GOT3 (cell line): ENCODE measurements at places on chromosomes 16 and 17.

DNA sequence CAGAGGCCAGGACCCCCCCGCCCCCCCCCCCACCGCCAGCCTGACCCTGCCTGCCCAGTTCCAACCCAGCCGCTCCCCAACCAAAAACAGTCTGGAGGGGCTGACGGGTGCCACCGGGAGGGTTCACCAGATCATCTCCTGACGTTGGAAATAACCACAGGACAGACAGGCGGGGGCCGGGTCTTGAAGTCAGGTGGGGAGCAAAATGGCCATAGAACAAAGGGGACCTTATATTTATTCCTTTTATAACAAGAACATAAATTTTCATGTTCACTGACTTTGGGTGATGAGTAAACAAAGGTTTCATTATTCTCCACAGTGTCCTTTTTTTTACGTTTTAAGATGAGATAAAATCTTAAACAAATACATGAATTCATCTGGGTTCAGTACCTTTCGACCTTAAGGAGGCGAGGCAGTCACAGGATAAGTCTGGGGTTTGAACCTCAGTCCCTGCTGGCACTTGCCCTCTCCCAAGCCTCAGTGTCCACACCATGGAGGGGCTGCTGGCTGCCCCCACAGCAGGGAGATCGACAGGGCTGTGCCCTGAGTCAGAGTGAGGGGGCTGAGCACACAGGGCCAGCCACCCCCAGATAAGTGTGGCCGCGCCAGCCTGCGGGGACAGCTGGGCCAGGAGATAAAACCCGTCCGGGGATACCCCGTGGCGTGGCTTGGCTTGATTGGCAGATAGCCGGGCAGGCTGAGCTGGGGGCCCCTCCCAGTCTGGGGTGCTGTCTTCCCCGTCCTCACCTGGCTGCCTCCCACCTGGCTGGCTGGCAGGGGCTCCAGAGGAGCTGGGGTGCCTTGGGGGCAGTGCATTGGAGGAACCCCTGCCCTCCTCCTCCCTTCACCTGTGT, 15.0 kb downstream of the SLC7A5 start:
- DNase-seq: no peak

- no peak for DNase-seq
These were observed 147.4 kb downstream of the CA10 start for GRCh38 chr17:52011064-52011463.

DNA sequence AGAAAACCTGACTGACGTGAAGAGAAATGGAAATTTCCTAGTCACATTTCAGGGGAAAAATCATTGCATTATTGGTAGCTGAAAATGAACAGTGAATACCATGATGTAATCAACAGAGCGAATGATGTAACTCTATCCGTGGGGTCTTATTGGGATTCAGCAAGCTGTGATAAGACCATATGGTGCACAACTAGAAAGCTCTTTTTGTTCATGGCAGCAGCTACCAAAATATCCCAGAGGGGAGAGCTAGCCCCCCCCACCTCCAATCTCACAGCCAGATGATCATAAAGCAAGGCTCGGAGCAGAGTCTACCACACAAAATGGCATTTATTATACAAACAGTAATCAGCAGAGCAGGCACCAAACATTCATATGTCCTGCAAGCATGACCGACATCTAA, 22.2 kb upstream of the DNAH17 start:
- DNase-seq: no peak

GRCh38 chr16:70715055-70715858, 29.4 kb upstream of the MTSS2 start:
- peak; percentile 90 for DNase-seq

DNA sequence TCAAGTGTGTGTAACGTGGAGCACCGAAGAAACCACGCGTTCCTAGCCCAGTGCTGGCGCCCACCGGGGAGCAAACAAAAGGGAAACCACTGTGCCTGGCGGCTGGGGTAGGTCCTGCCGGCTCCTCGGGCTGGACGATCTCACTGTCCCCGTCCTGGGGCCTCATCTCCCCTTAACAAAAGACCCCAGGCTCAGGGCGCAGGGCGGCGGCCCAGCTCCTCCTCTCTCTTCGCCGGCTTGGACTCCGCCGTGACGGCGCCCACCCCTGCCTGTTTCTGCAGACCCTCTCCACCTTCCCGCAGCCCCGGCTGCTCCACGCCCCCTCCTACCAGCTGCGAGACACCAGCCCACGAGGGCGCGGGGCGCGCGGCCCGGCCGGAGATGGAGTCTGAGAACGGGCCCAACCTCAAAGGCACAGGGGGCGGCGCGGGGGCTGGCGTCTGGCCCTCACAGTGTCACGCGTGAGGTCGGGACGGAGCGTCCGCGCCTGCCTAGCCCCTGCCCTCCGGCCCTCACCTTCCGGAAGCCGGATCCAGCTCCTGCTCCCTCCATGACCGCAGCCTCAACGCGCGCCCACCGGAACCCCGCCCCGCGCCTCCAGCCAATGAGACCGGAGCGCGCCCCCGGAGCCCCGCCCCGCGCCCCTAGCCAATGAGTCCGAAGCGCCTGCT, at the start of gene CENPX:
Gene CENPX (minus strand): TSS at position 569 of the 671 bp plus-strand sequence. CDS start 17 bp downstream, at position 552.
- no peak for DNase-seq

DNA sequence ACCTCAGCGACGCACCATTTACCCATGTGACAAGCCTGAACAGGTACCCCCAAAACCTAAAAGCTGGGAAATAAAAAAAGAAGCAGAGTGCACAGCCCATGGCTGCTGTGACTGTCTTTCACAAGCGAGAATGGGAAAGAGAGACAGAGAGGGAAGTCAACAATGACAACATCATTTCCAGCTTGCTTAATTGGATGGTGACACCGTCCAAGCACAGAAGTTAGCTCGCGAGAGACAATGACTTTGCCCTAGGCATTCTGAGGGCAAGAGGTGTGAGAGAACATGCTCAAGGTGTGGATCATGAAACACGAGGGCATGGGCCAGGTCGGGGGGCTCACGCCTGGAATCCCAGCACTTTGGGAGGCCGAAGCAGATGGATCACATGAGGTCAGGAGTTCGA, 19.3 kb upstream of the NSMCE1 start:
- DNase-seq: no peak

GRCh38 chr17:43367737-43368242, 31.0 kb upstream of the ARL4D start:
- DNase-seq: peak; percentile 66
